Glutamatergic neuron (in vitro differentiated cells): ENCODE measurements at places on chromosomes 7 and 10. TPM values are rescaled to one million over a fixed set of nuclear protein-coding genes. Genes with fewer than 3 reads are reported as not detected.

Gene SPDYE5
- not detected for total RNA-seq

Gene GPR141
- not detected for total RNA-seq

Gene PRRT4
- total RNA-seq, result not detected

Gene GPER1
- 0.59 TPM for total RNA-seq

Gene WDR86
- total RNA-seq, result 70.5 TPM

Gene VPS50
- total RNA-seq, result 31.7 TPM

Gene HOXA13
- total RNA-seq, result not detected

Gene CFAP70
- 1.3 TPM for total RNA-seq

Gene AOAH
- not detected for total RNA-seq

Gene GHRHR
- total RNA-seq, result not detected

Gene ANKRD30A
- total RNA-seq, result not detected

Gene P4HA1
- total RNA-seq, result 3.5 TPM

Gene ARPC1B
- total RNA-seq, result 9.5 TPM

Gene TMEM184A
- 20.7 TPM for total RNA-seq

Gene ANKIB1
- 77.7 TPM for total RNA-seq

Gene PLPP4
- 2.6 TPM for total RNA-seq

Gene ZNF282
- 22.9 TPM for total RNA-seq
